ENCODE measurements at places on chromosomes 5 and 9.

DNA sequence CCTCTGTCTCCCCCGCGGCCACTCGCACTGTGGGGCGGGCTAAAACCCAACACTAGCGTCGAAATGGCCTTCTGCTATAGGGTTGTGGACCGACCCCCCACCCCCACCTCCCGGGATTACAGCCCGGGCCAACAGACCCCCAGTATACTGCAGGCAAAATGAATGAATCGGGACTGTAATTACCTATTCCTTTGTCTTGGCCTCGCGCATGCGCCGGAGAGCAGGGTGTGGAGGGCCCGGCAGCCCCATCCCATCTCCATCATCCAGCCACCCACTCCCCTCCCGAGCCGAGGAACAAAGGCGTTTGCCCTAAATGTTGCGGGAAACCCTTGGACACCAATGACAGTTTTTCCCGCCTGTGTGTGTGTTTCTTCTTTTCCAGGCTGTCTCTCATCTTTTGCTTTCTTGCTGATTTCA, 1.6 kb downstream of the BASP1 start:
- DNase-seq: no peak

DNA sequence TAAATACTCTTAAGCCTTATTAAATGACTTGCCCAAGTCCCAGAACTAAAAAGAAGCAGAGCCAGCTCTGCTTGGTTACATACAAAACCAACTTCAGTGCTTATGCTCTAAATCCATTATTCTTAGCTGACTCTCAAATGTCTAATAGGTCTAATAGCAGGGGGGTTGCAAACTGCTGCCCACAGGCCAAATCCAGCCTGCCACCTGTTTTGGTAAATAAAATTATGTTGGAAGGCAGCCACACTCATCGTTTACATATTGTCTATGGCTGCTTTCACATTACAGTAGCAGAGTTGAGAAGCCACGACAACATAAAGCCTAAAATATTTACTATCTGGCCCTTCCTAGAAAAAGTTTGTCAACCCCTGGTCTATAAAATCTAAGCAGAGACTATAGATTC, 69.0 kb downstream of the KLHL3 start:
- DNase-seq: no peak

- DNase-seq: no peak
Observed at GRCh38 chr5:40270274-40270845, 409.4 kb upstream of the PTGER4 start.

- no peak for DNase-seq
Observed at GRCh38 chr9:79116709-79117108, 455.1 kb upstream of the TLE4 start.

DNA sequence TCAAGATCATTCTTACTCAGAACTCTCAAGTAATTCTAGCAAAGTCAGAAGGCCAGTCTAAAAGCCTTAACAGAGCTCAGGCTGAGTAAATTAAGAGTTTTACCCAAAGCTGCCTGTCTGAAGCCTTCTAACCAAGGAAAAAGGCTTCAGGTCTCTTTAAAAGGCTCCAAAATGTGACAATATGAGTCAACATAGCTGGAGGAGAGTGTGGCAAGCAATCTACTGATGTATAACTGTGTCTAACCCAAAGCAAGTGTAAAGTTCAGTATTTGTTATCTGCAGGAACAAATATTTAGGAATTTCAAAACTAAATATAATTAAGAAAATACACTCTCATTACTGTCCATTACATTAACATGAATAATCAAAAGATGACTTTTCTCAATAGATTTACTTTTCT, 11.0 kb downstream of the ZBTB5 start:
- DNase-seq: no peak

- no peak for DNase-seq
Observed at GRCh38 chr9:97756991-97757390, 59.9 kb upstream of the XPA start.

GRCh38 chr9:125556046-125556721, 150.8 kb downstream of the MAPKAP1 start:
- no peak for DNase-seq

- no peak for DNase-seq
Observed at GRCh38 chr9:76654575-76654974, 109.7 kb upstream of the PCA3 start.

GRCh38 chr5:87340716-87341115, 72.0 kb downstream of the CCNH start:
- no peak for DNase-seq

- DNase-seq: no peak
Observed at GRCh38 chr9:99294850-99295461, 72.9 kb downstream of the SEC61B start.

GRCh38 chr5:25862276-25862675, 1176.1 kb downstream of the CDH9 start:
- DNase-seq: no peak

GRCh38 chr9:113947941-113948340, 71.8 kb downstream of the ZNF618 start:
- DNase-seq: no peak

GRCh38 chr9:102000956-102001355, 262.5 kb upstream of the GRIN3A start:
- DNase-seq: no peak

DNA sequence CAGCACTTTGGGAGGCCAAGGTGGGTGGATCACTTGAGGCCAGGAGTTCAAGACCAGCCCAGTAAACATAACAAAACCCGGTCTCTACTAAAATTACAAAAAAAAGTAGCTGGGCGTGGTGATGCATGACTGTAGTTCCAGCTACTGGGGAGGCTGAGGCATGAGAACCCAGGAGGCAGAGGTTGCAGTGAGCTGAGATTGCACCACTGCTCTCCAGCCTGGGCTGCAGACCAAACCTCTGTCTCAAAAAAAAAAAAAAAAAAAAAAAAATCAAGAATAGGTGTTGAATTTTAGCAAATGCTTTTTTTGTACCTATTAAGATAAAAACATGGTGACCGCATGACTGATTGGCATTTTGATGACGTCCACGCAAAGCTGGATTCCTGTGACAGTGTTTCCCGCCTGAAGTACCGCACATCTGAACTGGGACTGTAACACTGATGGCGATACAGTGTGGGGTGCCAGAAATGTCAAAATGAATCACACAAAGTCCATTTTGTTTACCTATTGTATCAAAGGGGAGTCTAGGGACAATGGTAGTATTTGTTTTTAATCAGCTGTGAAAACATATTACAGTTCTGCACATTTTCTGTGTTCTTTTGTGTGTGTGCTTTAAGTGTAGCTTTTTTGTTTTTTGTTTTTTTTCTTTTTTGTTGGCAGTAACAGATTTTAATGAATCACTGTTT, 23.2 kb upstream of the TBC1D9B start:
- no peak for DNase-seq

- no peak for DNase-seq
Observed at GRCh38 chr5:156695774-156696173, 154.3 kb upstream of the PPP1R2B start.

DNA sequence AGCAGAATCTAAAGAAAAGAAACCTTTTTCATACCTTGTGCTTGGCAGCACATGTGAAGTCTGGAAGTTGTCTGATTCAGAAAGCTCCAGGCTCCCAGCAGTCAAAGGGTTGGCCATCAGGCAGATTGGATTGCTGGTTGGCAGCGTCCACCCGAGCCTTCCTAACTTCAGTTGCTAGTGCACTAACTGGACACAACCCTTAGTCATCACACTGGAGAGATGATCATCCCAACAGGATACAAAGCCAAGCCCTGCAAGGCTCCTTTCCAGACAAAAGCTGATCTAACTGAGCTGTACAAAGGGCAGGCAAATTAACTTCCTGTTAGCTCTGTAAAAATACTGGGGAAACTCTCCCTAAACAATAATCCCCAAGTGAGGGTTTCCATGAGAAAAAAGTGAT, 185.6 kb downstream of the SNX18 start:
- no peak for DNase-seq

GRCh38 chr9:136567651-136568287, 21.9 kb upstream of the NOTCH1 start:
- DNase-seq: no peak

- DNase-seq: no peak
Observed at GRCh38 chr5:150256410-150257064, 33.0 kb downstream of the CAMK2A start.

DNA sequence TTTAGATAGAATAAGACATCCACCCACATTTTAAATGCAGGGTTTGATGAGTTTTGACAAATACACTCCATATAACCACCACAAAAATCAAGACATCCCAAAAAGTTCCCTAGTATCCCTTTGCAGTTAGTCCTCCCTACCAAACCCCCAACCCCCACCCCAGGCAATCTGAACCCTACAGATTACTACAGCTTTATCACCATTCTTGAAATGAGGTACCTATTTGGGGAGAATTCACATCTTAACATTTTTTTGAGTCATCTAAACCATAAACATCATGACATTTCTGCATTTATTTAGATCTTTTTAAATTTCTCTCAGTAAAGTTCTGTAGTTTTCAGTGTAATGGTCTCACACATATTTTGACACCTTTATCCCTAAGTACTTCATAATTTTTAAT, 53.9 kb downstream of the PTBP3 start:
- DNase-seq: no peak

- no peak for DNase-seq
Observed at GRCh38 chr5:147177125-147177840, 57.5 kb upstream of the STK32A start.

DNA sequence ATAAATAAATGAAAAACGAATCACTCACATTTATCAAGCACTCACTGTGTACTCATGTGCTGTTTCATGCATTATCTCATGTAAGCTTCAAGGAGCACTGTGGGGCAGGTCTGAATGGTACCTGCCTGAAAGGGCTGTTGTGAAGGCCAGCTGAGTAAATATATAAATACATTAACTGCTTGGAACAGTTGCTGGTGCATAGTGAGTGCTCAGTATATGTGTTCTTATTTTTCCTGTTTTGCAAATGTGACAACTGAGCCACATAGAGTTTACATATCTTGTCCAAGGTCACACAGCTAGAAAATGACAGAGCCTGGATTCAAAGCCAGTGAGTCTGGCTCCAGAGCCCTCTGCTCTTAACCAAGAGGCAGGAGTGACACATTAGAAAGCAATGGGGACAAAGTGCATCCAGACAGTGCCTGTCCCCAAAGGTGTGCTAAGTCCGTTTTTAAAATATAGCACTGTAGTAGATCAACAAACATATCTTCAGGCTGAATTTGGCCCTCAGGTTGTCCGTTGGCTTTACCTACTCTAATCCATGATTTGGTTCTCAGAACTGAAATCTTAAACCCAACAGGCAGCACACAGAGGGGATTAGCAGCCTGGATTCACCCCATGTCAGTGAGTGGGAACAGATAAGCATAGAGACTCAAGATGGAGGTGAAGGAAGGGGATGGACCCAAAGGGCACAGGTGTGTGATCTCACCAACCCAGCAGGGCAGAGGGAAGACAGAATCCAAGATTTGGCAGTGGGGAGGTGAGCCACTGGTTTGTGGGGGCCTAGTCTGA, 70.8 kb downstream of the WWC1 start:
- no peak for DNase-seq

- no peak for DNase-seq
Observed at GRCh38 chr5:980001-980588, 28.5 kb upstream of the NKD2 start.

GRCh38 chr5:179786861-179787260, 6.9 kb upstream of the LTC4S start:
- DNase-seq: no peak

DNA sequence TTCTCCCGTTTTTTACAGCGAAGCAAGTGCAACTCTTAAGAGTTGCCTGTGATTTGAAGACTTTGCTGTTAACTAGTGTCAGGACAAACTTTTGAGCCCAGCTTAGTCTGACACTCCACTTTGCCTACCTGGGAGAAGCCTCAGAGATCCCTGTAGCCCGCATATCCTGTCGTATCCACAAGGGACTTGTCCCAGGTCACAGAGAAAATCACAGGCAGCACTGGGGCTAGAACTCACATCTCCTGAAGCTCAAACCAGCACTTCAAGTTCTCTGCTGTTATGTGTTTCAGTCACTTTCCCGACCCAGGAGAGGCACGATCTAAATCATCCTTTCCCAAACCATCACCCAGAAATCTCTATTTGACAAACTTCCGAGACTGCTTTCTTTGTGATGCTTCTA, 584.5 kb downstream of the ACTL7B start:
- DNase-seq: no peak

DNA sequence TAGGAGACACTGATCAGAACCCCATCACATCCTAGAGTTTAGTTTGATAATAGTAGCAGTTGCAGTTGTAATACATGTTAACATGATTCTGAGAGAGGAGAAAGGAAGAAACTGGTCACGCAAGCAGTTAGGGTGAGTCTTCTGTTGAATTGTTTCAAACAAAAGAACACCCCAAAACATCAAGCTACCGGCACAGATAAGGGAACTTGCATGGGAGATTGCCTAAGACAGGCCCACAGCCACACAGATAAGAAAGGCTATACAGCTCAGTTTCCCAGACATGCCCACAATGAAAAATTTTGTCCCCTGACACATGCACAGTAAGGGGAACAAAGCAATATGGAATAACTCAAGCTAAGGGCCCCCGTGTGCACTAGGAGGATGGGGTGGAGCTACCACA, 15.9 kb downstream of the HSPB3 start:
- no peak for DNase-seq

- no peak for DNase-seq
Observed at GRCh38 chr5:24167806-24168205, 477.0 kb downstream of the CDH10 start.

DNA sequence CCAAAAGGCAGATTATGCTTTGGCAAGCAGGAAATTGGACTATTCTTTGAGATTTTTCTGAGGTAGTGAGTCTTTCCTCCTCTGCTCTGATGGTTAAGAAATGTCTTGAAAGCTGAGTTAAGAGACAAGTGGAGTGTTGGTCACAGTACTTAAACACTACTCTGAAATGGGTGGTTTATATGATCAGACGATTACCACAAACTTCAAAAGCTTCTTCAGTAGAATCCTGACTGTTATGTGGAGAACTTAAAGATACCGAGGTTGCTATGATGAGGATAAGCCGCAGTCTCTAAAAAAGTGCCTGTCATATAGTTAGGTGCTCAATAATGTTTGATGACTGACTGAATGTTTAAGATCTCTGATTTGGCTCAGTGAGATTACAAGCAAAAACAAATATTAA, 24.3 kb downstream of the GCNT4 start:
- no peak for DNase-seq

DNA sequence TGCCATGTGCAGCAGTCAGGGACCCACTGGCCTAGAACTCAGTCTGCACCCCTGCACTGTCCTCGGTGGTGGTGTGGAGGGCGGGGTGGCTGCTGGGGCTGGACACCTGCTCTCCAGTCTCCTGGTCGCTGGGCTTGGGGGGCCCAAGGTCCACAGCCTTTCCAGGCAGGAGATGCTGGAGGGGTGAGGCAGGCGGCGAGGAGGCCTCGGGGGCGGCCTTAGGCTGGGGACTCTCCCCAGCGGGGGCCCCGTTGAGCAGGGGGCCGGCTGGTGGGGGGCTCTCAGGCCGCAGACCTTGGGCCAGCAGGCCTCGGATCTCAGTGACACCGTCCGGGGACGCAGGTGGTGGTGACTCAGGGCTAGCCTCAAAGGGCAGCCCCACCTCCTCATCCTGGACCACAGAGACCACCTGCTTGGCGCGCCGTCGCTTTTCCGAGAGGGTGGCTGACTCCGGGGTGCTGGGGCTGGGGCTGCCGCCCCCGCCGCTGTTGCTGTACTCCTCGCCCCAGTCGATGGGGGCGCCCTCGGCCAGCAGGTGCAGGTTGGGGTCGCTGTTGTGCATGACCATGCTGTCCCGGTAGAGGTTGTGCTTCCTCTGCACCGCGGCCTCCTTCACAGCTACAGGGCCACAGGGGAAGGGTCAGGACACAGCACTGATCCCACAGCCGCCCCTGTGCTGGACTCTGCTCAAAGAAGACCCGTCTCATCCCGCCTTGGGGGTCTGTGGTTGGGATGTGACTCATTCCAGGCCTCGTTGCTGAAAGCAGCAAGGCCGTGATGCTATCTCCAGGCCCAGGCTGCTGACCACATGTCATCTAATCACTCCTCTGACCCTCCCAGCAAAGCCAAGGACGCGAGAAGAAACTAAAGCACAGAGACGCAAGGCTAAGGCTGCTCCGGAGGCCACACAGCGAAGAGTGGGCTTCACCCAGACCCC, 55.8 kb downstream of the LRSAM1 start:
- DNase-seq: no peak

Measured in stimulated activated CD4-positive, alpha-beta T cell treated with anti-CD3 and anti-CD28 coated beads, Interleukin-12 subunit alpha, Interleukin-12 subunit beta, amount 100 ng/mL, for 48 hours (primary cell).